HuH-7.5 (cell line): ENCODE measurements at places on chromosomes 11 and 22.

GRCh38 chr11:20610825-20611224 lies 11.4 kb downstream of the SLC6A5 start:
- no peak for DNase-seq

DNA sequence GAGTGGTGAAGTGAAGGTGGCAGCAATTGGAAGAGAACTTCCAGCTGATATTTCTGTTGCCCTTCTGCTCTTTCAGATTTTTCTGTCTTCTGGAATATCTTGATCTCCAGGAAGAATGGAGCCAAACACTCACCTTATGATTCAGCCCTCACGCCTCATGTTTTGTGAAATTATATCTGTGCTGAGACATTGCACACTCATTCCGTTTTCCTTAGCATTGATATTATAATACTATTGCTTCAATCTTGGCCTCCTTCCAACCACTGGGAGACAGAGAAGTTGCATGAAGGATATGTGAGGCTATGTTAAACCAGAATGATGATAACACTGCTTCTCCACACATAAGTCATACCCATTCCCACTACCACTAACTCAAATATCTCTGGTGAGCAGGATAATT lies 177.9 kb downstream of the ETS1 start:
- no peak for DNase-seq

DNA sequence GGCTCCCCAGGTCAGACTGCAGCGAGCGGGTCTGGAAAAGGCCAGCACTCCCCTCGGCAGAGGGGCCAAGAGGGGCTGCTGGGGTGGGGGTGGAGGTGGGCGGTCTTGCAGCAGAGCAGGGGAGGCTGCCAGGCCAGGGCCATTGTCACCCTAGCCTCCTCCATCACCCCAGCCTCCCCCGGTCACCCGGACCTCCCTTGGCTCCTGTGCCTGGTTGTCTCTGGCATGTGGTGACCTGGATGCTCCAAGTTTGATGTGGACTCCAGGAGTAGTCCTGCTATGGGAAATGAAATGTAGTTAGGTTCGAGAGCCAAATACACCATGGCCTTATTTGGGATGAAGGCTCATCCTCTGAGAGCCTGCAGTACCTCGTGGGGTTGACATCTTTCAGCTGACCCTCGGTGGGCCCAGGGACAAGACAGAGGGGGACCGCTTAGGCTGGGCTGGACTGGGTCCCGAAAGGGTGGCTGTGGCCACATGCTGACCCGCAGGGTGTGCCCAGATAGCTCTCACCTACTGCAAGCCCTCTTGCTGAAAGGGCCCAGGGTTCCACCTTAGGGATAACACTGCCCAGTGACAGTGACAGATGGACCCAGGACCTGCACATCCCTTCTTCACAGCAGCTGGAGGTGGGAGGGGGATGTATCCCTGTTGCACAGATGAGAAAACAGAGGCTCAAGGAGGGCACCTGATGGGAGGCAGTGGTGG lies 24.1 kb downstream of the MRGPRD start:
- no peak for DNase-seq

- DNase-seq = peak; percentile 64
Observed at GRCh38 chr11:113474362-113475159, 637 bp downstream of the DRD2 start.

GRCh38 chr11:2529636-2530035 lies 84.8 kb downstream of the KCNQ1 start:
- DNase-seq = no peak

GRCh38 chr11:9625728-9626127 lies 38.1 kb upstream of the SWAP70 start:
- no peak for DNase-seq

DNA sequence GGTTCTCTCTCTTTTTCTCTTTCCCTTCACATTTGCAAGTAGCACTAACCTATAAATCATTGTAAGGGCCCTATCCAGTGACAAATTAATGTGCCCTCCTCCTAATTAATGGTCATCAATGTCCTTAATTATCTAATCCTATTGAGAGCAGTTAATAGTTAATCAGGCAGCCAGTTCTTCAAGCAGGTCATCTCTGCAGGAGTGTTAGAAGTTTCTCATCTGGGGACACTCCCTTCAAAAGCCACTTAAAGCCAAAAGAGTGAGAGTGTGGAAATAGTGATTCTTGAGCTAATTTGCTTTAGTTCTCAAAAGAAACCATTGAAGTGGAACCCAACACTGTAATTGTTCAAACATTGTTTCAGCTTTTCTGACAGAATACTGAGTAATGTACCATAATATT lies 141.6 kb downstream of the ELP4 start:
- no peak for DNase-seq
